Activated CD4-positive, alpha-beta memory T cell treated with anti-CD3 and anti-CD28 coated beads for 36 hours (primary cell): ENCODE measurements at places on chromosomes 13 and 19. TPM values are rescaled to one million over a fixed set of nuclear protein-coding genes. Genes with fewer than 3 reads are reported as not detected.

Gene C19orf85
- not detected for total RNA-seq

Gene KLK1
- total RNA-seq = 0.73 TPM

Gene SHC2
- total RNA-seq = 0.21 TPM

Gene TNFSF13B
- total RNA-seq = 4.3 TPM

Gene IGSF23
- total RNA-seq = not detected

Gene PSPN
- total RNA-seq = 1.6 TPM

Gene FFAR2
- total RNA-seq = not detected

Gene GPR12
- total RNA-seq = not detected

Gene URAD
- total RNA-seq = not detected

Gene CEACAM3
- not detected for total RNA-seq

Gene ZNF556
- not detected for total RNA-seq

Gene OR7C1
- not detected for total RNA-seq

Gene MYDGF
- 72.9 TPM for total RNA-seq
